Kidney (tissue), 22 donors: ENCODE measurements at places on chromosomes 13 and 19. TPM values are rescaled to one million over a fixed set of nuclear protein-coding genes. Genes with fewer than 3 reads are reported as not detected.
A peak's percentile ranks its signal among the peaks of the same experiment; 100 is the strongest.

- DNase-seq = no peak
Measured at GRCh38 chr13:113169277-113170272, 11.1 kb downstream of the PROZ start.

DNA sequence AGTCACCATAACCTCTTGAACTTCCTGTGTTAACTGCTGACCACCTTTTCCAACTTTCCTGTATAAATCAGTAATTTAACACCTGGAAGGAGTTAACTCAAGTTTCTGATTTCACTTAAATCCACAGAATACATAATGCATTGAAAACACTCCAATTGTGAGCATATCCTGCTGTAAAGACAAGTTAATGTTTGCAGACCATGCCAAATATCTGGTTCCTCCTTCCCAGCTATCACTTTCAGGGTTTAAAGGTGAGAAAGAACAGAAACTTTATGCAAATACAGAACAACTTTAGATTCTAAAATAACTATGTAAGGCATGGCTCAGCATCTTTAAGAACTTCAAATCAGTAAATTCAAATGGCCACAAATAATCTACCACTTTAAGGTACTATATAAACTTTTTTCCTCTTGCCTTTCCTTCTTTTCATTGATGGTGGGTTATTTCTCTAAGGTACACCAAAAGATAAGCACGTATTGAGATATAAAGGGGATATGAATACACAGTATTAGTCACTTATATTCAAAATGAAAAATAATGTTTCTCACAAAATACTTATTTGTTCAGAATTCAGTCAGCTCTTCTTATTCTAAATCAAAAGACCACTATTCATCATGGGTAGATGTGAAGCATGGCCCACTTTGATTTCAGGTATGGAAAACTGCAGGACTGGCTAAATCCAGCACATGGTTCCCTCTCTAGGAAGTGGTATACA, 6.6 kb upstream of the TPTE2 start:
- no peak for DNase-seq

DNA sequence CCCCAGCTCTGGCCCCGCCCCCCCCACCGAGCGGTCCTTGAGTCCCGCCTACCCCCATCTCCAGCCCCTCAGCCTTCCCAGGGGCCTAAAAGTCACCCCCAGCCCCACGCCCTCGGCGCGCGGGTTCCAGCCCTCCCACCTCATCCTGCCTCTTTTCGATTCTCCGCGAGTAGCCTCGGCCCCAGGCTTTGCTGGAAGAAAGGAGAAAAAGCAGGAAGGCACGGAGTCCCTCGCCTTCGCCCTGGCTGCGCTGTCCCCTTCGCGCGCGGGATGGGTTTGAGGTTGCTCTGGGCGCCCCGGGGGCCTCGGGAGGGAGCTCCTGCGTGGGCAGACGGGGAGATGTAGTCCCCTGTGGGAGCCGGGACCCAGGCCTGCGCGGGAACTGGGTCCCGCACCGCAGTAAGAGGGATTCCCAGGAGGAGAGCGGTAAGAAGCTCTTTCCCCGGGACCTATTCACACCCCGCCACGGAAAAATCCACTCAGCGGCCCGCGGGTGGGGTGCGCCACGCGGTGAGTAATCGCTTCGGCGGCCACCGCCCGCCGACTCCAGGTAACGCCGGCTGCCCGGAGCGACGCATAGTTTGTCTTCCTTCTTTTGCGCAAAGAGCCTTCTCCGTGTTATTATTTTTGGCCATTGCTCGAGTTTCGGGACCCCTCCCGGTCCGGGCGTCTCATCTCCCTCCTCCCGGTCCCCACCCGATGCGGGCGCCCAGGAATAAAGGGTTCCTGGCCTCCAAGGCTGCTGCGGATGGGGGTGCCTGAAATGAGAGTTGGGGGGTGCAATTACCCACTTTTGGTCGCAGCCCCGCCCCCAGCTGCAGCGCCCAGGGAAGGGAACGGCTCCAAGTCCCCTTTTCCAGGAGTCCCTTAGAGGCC, 865 bp upstream of the CRLF1 start:
- DNase-seq = no peak

- DNase-seq = peak; percentile 60
Measured at GRCh38 chr19:8158411-8159074, 9.2 kb upstream of the FBN3 start.

DNA sequence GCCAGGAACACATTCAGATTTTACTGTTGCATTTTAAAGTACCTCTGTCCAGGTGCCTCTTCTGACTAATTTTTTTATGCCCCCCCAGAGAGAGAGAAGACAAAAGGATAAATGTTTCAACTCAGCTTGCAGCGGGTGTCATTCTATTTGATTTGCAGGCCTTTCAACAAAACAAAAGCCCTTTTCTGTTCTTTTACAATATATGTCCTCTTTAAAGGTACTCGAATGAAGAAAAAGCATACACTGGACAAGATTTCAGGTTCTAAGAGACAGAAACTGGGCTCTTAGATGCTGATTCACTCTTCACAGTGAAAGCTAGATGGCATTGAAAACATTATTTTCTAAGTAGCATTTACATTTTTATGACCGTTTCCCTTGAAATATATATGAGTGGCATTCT, 2.9 kb upstream of the FRY start:
- no peak for DNase-seq

GRCh38 chr13:34152996-34153395, 335.0 kb downstream of the RFC3 start:
- no peak for DNase-seq

GRCh38 chr19:51296336-51297093, 14.9 kb upstream of the IGLON5 start:
- DNase-seq = no peak

GRCh38 chr13:105259426-105259825, 1276.0 kb downstream of the EFNB2 start:
- no peak for DNase-seq

GRCh38 chr13:20544201-20544923, 18.7 kb upstream of the CRYL1 start:
- DNase-seq = no peak

- DNase-seq = no peak
Measured at GRCh38 chr13:98813993-98814392, 61.5 kb upstream of the SLC15A1 start.

DNA sequence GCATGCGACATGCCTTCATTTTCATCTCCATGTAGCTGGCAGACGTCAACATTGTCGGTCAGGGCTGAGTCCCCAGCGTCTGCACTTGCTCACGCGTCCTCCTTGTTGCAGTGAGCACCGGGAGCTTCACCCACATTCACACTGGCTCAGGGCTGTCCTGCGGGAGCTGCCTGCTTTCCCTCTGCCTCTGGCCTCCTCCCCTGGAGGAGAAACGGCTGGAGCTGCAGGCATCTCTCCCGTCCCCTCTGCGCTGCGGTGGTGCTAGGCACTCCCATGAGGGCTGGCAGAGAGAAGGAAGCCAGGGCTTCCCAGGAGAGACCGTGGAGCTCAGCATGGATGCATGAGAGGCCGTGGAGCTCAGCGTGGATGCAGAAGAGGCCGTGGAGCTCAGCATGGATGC, 18.4 kb upstream of the TMEM255B start:
- peak; percentile 54 for DNase-seq

LIN7B gene
- total RNA-seq = 4.7 TPM

PPFIA3 gene
- total RNA-seq = 7.1 TPM

KCNRG gene
- 0.69 TPM for total RNA-seq

ITGBL1 gene
- 7.7 TPM for total RNA-seq

ZNF835 gene
- total RNA-seq = 5.3 TPM

COX7A1 gene
- 56.2 TPM for total RNA-seq

CYP2A6 gene
- not detected for total RNA-seq

RFPL4A gene
- 0.41 TPM for total RNA-seq
